SK-N-MC (cell line): ENCODE measurements at places on chromosomes 7 and 10.

DNA sequence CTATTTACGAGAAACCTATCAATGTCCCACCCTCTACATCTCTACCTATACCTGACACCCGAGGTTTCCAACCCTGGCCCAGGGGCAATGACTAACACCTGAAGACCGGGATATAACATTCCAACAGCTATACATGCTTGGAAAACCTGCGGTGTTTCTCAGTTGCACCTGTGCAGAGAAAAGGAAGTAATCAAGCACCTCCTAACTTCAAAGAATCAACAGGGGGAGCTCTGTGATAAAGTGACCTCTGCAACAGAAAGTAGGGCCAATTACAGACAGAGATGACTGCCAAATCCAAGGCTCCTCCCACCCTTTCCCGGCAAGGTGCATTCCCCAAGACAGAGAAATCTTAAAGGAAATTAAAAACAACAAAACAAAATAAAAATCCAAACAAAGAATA is 41.3 kb downstream of the CCDC6 start:
- no peak for DNase-seq

GRCh38 chr10:35435824-35436223 is 99.5 kb downstream of the CCNY start:
- no peak for DNase-seq

- DNase-seq: no peak
Observed at GRCh38 chr7:29607889-29608288, 44.3 kb downstream of the PRR15 start.

GRCh38 chr7:157633465-157634185 is 296.8 kb downstream of the DNAJB6 start:
- no peak for DNase-seq

GRCh38 chr10:14349081-14349480 is 18.4 kb upstream of the FRMD4A start:
- DNase-seq: no peak

DNA sequence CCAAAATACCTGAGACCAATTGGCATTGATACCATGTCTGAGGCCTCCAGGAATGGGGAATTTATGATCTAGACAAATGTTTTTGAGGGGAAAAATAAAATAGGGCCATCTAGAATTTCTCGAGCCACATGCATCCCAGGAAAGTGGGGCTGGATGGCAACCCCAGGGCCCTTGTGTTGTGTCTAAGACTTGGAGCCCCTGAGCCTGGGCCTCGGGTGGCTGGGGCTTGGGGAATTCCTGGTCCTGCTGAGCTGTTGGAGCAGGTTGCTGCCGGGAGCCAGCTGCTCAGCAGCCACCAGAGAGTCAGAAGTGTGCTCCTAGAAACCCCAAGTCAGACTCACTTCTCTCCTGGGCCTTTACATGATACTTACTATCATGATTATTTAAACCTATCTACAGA is 172.9 kb downstream of the WDR37 start:
- no peak for DNase-seq

GRCh38 chr7:122515404-122515803 is 183.5 kb downstream of the RNF133 start:
- no peak for DNase-seq

- no peak for DNase-seq
Observed at GRCh38 chr7:46525876-46526275, 604.8 kb upstream of the IGFBP3 start.

DNA sequence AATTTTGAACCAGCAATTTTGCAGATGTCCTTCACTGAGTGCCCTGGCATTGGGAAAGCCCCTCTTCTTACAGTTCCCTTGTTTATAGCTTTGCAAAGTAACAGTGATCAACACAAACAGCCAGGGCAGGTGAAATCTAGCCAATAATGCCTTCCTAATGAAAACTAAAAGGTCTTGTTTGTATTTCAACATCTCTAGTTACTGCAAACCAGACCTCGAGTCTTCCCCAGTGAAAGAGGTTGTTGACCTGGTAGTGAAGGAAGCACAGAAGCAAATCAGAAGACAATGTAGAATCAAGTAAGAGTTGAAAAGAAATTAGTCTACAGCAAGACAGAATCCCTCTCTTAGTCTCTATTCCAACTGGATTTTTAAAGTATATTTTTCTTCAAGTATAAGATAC is 231.2 kb downstream of the SNX13 start:
- DNase-seq: no peak

GRCh38 chr10:72133517-72133916 is 45.2 kb upstream of the SPOCK2 start:
- no peak for DNase-seq

- DNase-seq: no peak
Observed at GRCh38 chr7:126426652-126427051, 826.1 kb downstream of the GRM8 start.

GRCh38 chr10:30041196-30042105 is 17.9 kb downstream of the JCAD start:
- DNase-seq: peak; percentile 83

DNA sequence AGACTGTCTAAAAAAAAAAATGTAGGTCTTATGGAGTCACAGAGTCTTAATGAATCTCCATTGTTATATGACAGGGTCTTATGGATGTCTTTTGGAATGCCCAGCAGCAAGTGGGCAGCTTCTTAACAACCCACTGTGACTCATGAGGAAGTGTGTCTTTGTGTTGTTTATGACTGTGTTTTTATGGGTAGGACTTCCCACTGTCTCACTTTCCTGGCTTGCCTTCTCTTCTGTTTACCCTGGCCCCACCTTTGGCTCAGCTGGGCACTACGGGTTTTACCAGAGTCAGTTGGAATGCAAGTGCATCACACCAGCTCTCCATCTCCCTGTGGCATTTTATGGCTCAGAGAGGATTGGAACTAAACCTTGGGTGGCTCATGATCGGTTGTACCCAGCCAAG is 580.5 kb downstream of the AUTS2 start:
- no peak for DNase-seq

DNA sequence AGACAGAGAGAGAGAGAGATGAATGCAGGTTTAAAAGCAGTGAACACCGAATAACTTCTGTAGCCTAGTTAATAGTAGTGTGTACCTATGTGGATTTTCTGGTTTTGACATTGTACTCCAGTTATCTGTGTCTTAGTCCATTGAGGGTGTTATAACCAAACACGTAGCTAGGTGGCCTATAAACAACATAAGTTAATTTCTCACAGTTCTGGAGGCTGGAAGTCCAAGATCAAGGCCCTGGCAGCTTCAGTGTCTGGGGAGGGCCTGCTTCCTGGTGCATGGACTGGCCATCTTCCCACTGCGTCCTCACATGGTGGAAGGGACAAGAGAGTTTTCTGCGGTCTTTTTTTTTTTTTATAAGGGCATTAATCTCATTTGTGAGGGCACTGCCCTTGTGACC is 23.5 kb downstream of the AOC1 start:
- no peak for DNase-seq

DNA sequence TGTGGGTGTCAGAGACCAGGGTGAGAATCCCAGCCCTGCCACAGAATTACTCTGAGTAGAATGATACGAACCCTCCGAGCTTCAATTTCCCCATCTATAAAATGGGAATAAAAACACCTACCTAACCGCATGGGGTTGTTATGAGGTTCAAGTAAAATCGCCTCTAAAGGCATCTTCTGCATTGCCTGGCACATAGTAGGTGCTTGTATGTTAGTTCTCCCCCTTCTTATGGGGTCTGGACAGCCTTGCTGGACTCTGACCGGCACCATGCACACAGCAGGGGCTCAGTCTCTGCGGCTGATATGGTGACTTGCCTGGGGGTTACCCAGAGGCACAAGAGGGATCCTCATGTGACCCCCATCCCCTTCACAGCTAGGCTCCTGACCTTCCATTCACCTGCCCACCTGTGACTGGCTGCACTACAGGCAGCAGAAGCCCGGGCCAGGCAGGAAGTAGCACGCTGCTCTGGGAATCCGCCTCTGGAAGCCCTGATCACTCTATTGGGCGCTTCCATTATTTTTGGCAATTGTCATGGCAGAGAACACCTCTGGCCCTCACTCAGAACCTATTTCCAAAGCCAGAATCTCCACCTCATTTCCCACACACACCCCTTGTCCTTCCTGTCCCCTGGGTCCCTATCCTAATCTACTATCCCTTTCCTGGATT is 6.0 kb downstream of the SH3PXD2A start:
- DNase-seq: no peak

DNA sequence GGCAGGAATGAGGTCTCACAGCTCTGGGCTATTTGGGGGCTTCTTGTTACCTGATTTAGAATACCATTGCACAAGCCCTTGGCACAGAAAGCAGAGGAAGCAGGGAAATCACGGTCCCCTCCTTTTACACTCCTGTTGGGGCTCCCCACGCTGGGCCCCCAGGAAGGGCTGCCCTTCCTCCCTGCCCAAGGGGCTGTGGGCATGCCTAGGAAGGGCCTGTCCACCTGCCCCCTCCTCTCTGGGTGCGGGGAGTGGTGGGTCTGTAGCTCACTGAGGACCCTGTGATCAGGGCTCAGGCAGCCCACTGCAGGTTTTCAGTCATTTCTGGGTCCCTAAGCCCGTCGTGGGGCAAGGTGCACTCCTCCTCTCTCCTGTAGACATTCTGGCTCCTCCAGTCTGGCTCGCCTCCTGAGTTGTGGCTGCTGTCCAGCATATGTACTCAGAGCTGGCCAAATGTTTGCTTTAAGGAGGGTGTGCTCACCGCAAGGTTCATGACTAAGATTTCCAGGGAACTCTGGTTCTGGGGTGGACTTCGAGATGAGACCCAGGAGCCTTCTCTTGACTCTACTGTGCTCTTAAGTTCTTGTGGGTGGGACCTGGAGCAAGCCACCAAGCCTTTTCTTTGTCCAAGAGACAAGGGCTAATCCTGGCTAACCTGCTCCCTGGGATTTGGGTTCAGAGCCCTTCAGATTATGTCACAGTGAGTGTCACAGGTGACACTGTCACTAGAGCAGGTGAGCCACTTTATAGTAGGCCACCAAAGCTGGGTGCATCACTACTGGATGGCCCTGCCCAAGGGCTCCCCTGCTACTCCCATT is 56.0 kb downstream of the TACR2 start:
- no peak for DNase-seq
